DMS 273 treated with DMSO at 0.1 percent for 48 hours (cell line): ENCODE measurements at places on chromosomes 1 and 21.
A peak's percentile ranks its signal among the peaks of the same experiment; 100 is the strongest.

DNA sequence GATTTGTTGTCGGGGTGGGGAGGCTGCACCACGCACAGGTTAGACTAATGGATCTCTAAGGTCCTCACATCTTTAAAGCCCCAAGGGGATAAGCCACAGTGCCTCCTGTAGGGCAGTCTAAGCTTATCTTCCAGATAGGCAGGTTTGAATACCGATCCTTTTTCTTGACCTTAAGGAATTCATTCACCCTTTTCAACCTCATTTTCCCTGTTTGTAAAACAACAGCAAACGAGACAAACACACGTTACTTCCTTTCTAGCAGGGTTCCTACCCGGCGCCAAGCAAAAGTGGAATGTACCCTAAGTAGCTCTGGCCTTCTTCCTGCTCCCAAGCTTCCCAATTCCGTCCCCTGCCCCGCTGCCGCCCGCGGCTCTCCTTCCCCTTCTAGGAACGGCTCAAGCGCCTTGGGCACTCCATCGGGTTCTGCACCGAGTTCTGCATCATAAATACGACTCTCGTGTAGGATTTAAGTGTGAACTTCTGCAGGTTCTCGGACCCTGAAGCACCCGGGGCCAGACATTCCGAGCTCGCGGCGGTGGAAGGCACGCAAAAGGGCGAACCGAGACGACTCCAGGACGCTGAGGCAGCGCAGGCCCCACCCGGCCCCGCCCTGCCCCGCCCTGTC, 548 bp upstream of the CDC20 start:
- DNase-seq = peak; percentile 19

- no peak for DNase-seq
Observed at GRCh38 chr1:43307458-43308158, 6.8 kb downstream of the TIE1 start.

DNA sequence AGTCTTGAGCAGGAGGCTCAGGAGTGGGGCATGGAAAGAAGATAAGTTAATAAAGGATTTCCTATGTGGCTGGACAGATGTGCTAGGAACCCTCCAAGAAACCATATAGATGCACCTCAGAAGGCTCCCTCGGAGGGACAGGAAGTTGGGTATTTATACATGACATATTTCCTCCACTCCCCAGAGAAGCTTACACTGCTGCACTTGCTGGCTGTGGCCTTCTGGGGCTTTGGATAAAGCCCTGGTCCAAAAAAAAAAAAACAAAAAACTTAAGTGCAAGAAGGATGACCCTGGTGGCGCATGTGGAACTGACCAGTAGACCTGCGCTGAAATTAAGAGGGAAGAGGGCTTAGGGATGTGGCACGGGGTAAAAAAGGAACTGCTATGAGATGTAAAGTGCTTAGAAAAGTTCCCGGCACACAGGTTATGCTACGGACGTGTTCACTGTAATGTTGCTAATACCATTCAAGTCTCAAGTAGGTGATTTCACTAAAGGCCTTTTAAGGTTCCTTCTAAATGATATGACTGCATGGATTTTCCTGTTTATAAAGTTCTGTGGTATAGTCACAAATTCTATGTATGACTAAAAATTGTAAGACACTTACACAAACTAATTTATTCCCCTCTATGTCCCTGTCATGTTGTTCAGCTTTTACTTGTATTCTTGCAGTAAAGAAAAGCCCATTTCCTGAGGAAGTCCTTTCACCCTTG, 253.6 kb downstream of the HMCN1 start:
- no peak for DNase-seq

GRCh38 chr1:168230709-168231108, 4.9 kb downstream of the SFT2D2 start:
- no peak for DNase-seq

- no peak for DNase-seq
Observed at GRCh38 chr1:53755874-53756273, 16.9 kb upstream of the GLIS1 start.

- DNase-seq = no peak
Observed at GRCh38 chr1:1857096-1857703, 33.7 kb downstream of the GNB1 start.

DNA sequence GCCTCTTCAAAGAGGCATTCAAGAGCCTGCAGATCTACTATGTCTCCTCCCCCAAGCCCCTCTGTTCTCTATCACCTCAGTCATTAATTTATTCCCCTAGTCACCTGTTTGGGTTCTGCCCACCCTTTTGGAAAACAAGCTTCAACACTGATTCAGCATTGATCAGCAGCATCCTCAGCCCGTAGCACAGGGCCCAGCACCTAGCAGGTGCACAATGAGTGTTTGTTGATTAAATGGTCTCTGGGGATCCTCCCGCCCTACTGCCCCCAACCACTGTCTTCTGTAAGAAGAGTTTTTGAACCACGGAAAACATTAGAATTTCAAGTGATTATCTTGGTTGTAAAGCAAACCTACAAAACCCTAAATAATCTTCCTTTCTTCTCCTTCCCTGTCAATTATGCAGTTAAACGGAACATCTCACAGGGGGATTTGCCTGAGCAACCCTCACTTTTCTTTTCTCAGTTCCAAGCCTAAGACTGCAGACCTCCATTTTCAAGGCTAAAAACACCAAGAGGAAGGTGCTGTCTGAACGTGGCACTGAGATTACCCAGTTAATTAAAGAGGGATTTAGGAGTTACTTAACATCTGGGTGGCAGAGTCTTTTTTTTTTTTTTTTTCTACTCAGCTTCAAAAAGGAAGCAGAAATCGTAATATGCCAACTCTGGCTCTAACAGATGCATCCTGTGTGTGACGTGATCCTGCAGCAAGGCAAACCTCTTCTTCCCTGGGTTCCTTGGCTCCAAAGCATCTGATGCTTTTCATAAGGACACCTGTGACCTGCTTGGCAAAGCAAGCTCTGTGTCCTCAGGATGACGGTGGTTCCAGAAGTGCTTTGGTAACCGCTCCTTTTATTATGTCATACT, 163.0 kb downstream of the KAZN start:
- no peak for DNase-seq

GRCh38 chr1:68521286-68521685, 24.4 kb upstream of the DEPDC1 start:
- no peak for DNase-seq

- DNase-seq = no peak
Observed at GRCh38 chr1:85585799-85586198, 5.2 kb downstream of the CCN1 start.

- no peak for DNase-seq
Observed at GRCh38 chr1:110927484-110928075, 36.1 kb downstream of the LRIF1 start.

DNA sequence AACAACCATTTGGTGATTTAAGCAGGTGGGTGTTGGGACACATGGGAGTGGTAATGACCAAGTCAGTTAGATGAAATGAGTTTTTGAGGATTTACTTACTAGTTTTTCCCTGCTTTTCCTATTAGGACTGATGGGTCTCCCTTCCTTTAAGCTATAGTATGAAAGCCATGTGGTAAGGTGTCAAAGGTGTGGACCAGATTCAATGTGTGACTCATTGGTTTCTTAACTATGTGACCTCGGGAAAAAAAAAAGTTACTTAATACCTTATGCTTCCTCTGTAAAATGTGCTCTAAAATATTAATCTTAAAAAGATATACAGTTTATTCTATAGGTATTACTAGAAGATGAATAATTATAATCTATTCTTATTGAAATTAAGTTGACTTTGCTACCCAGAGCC, 93.7 kb downstream of the DUSP10 start:
- no peak for DNase-seq

- no peak for DNase-seq
Observed at GRCh38 chr21:44888581-44889550, 15.4 kb upstream of the PTTG1IP start.

DNA sequence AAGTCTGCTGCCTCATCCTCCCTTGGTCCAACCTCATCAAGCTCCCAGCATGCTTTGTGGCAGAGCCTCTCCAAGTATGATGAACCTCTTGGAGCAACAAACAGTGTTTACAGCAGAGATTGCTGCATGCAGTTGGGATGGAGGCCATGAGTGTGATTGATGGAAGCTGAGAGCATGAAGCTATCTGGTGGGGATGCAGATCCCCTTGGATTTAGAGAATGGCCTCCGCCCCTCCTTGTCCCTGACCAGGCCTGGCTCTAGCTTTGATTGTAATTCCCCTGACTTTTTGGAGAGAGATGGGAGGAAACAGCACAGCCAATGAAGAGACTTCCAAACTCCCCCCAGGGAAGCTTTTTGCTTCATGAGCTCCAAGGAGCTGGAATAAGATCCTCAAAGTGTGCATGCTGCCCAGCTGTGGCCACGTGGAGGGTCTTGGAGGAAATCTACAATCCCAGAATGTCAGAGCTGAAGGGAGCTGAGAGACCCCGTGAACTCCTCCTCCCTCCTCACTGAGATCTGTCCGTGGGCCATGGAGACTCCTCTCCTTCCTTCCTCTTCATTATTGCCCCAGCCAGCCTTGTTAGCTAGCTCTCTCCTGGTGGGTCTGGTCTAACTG, 165.3 kb upstream of the USP24 start:
- no peak for DNase-seq

GRCh38 chr1:58303841-58304240, 242.7 kb downstream of the OMA1 start:
- no peak for DNase-seq

DNA sequence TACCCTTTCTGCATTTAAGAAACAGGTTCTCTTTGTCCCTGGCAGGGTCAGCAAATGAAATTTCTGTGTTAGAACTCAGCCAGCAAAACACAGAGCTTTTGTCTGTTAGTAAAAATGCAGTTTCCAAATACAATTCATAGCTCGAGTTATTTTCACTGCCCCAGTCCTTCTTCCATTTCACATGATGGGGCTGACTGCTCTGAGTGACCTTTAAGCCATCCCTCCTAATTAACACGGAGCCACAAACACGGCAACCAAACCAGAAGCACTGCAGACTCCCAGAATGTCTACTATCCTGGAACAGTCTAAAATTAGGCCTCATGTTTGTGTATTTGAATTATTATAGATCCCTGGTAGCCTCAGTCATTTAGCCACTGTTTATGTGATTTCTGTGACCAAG, 99.1 kb upstream of the RGS4 start:
- no peak for DNase-seq

GRCh38 chr1:111199329-111199728, 1.1 kb downstream of the DENND2D start:
- no peak for DNase-seq

DNA sequence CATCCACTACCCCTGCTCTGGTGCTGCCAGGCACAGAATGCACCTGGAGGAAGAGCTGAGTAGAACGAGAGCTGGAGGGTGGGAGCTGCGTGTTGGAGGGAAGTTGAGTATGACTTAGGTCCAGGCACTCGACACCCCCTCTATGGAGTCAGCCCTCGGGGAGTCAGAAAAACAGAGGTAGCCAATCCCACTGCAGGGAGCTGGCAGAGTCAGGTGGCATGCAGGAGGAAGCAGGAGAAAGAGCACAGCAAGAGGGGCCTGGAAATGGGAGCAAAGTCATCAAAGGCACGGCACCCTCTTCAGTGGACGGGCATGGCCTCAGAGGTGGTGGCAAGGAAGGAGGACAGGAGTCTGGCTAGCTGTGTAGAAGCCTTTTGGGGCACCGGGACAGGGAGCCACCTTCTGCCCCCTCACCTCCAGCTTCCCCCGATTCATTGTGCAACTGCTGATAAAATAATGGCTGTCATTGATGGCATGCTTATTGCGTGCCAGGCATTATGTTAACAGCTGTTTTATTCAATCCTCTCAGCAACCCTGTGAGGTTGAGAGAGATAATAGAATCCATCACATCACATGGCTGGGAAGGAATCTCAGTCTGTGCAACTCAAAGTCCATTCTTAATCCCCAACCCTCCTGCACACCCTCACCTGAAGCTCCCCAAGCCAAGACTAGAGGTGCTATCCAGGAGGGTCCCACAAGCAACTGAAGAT, 42.0 kb downstream of the C1orf198 start:
- DNase-seq = no peak

DNA sequence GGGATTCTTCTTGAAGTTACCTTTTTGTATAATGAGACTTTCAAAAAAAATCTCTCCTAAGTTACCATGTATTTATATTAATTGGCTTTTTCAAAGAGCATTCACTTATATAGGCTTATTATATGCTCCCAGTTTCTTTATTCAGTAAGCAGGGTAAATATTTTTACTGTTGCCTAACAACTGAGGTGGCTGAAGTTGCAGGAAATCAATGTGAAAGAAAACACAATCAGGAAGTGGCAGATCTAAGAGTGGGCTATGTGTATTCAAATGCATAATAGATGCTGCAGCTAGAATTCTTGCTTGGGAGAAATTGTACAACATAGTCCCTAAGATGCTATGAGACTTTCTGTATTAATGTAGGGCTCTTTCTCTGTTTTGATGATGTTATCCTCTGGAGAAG, 606.9 kb downstream of the NUF2 start:
- no peak for DNase-seq

DNA sequence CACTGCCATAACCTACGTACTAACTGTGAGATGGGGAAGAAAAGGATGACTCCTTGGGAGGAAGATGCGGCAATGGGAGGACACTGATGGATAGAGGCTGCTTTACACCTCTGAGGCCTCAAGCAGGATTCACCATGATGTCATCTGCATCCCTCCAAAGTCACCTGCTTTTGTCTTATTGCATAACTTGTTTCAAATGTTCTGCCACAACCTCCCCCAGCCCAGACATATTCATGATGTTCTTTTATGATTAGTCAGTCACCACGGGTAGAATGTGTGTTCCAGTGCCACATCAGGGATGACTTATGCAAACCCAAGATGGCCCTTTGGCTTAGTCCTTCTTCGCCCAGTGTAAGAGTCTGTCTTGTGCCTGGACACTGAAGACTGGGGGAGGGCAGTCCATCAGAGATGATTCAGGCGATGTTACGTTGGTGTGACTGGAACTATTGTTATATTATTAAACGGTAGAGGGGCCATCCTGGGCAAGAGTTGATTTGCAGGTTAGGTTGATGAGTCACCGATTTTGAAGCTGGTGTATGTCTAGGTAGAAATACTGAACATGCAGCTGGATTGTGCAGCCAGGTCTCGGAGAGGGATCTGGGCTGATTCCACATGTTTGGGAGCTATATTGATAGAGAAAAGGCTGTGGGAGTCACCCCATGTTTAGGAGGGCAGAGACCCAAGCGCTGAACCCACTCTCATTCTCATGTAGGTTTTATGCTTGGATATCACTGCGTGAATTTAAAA, 32.6 kb downstream of the RYR2 start:
- no peak for DNase-seq

DNA sequence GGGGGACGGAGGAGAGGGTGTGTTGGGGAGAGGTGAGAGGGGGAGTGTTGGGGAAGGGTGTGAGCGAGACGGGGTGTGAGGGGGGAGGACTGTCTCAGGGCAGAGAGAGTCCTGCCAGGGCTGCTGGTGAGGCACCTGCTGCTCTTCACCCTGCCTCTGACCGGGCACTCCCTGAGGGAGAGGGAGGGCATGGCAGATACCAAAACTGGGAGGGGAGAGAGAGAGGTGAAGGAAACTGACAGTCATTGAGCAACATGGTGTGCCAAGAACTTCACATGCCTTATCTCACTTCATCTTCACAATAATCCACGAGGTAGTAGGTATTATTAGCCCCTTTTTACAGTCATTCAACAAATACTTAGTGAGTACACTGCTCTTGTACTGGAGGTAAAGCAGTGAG, 61.3 kb upstream of the ARTN start:
- no peak for DNase-seq

GRCh38 chr1:193338194-193338593, 151.8 kb upstream of the B3GALT2 start:
- no peak for DNase-seq
